ENCODE measurements at places on chromosomes 11 and 22.
A peak's percentile ranks its signal among the peaks of the same experiment; 100 is the strongest.

DNA sequence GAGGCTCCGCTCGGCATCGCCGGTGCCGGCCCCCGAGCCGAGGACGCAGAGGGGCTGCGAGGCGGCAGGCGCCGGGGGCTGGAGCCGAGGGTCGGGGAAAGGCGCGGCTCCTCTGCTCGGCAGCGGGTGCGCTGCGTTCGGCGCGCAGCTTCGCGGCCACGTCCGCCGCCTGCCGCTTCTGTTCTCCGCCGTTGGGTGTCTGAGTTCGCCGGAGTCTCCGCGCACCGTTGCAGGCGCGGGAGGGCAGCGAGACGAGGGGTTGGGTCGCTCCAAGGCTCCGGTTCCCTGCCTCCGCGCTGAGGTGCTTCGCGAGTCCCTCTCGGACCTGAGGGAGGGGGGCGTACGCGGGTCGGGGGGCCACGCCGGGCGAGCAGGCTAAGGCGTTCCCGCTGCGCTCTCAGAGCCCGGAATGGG lies 347 bp downstream of the MN1 start:
- DNase-seq: no peak
- no peaks in the 10 kb centered on the region for H3K36me3 ChIP-seq
- H3K4me1 ChIP-seq: 0 out of 2 replicates have a peak, but pooled peaks cover 4% of the 10 kb centered on the region
- no peak overlapping the region for H3K27ac ChIP-seq

DNA sequence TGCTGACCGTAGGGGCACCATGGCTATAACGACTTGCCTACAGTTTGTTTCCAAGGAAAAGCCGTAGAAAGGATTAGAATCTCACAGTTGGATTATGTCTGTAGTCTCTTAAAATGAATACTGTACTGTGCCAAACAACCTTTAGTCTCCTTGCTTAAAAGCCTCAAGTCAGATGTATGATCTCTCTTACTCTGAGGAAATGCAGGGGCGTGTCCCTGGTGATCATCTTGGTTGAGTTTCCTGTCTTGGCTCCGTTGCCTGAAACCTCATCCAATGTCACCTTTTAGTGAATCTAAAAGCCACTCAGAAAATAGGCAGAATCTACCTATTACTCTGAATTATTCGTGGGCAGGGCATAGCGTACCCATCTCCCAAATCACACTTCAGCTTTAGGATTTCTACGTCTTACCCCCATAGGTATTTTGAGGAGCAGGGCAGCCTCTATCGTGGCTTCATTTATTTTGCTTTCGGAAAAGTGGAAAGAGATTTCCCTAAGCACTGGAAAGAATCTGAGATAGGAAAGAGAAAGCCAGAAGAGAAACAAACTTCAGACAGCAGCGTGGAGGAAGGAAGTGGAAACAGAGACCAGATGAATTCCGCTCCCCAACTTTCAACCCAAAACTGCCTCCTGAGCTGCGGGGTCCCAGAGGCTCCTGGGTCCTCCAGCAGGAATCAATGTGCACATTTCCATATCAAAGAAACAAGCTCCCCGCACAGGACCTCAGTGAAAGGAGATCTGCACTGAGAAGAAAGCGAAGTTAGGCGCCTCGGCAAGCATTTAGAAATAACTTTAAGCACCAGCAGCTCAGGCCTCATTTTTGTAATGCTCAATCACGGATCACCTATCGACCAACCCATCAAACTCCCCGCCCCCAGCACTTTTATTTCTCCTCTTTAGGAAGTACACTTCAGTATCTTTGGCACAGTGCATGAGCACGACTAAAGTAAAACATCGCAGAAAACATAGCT lies 245.8 kb downstream of the ETS1 start:
- H3K4me1 ChIP-seq: no peaks in the 10 kb centered on the region
- no peak overlapping the region for H3K4me3 ChIP-seq
- H3K27ac ChIP-seq: no peak overlapping the region

DNA sequence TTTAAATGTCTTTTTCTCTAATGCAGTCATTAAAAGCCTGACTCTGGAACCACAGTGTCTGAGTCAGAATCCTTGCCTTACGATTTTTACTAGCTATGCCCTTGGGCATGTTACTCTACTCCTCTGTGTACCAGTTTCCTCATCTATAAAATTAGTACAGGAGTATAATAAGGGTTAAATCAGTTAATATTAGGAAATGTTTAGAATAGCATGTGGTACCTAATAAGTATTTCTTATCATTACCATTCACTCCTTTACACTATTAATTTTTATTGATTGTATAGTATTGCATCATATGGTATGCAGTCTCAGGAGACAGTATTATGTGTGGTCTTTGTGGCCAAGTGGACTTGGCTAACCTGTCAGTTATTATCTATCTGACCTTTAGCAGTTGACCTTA lies 68.2 kb downstream of the METTL15 start:
- H3K4me1 ChIP-seq: peaks cover 6% of the 10 kb centered on the region
- H3K36me3 ChIP-seq: no peaks in the 10 kb centered on the region
- H3K27me3 ChIP-seq: no peaks in the 10 kb centered on the region
- peak overlapping the region; percentile 44 for H3K27ac ChIP-seq

DNA sequence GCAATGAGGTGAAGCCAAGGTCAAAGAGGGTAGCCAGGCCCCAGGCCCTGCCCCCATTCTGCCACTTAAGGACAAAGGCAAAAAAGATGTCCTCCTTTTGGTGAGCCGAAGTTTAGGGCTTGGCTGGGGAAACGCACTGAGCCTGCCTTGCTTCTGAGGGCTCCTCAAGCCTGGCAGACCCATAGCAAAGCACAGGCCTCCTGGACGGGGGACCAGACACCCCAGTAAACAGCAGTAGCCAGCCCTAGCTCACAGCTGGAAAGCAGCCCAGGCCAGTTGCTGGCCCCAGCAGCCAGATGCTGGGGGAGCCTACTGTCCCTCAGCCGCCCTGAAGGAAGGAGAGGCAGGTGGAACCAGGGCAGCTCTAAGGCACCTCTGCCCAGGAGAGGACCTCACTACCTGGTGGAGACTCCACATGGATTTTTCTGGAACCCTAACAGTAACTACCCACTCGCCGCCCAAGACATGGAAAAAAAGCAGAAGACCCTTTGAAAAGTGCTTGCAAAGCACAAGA lies 3.8 kb upstream of the PYGM start:
- H3K27ac ChIP-seq: peak overlapping the region; percentile 46
- no peaks in the 10 kb centered on the region for H3K27me3 ChIP-seq
- H3K4me1 ChIP-seq: peaks cover 26% of the 10 kb centered on the region
- peaks cover 22% of the 10 kb centered on the region for H3K36me3 ChIP-seq

GRCh38 chr11:97087419-97087818 lies 697.6 kb downstream of the JRKL start:
- H3K27ac ChIP-seq: no peak overlapping the region
- no peak overlapping the region for H3K4me3 ChIP-seq
- H3K27me3 ChIP-seq: no peaks in the 10 kb centered on the region
- no peaks in the 10 kb centered on the region for H3K4me1 ChIP-seq
- H3K36me3 ChIP-seq: no peaks in the 10 kb centered on the region

DNA sequence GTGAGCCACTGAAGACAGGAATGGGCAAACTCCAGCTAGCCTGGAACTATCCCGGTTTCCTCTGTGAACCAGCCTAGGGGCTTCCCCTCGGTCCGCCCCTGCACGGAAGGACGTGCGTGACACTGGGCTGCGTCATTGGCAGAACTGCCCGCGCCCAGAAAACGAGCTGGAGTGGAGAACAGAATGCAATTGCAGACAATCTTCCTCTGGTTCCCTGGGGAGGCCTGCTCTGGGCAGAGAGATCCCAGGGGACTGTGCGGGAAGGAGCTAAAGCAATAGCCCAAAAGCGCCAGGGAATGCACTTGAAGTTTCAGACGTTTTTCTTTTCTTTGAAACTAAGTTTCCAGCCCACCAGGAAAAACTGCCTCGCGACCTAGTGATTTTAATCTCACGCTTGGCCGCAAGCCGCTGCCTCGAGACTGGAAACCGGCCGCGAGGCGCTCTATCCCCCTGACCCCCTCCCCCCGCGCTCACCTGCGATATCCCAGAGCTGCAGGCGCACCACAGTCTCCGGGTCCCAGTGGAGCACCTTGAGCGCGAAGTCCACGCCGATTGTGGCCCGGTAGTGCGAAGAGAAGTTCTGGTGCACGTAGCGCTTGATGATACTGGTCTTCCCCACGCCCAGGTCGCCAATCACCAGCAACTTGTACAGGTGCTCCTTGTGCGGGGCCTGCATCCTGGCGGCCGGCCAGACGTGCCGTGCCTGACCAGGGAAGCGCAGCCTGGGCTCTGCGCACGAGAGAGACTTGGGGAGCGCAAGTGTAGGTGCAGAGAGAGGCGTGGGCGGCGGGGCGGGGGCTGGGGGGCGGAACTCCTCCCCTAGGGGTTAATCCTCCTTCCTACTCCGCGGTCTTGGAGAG lies at the start of gene RAB38:
RAB38 (minus strand) TSS at position 735 of the 860 bp plus-strand sequence; CDS start at position 676, 59 bp downstream.
- H3K27me3 ChIP-seq: peaks cover 3% of the 10 kb centered on the region
- H3K36me3 ChIP-seq: peaks cover 3% of the 10 kb centered on the region
- no peak within 1 kb of the TSS for H3K27ac ChIP-seq
- H3K4me3 ChIP-seq: peak within 1 kb of the TSS; percentile 43
- DNase-seq: no peak

GRCh38 chr11:132125988-132126871 lies 755.8 kb downstream of the NTM start:
- no peak overlapping the region for H3K4me3 ChIP-seq
- no peaks in the 10 kb centered on the region for H3K4me1 ChIP-seq
- H3K27ac ChIP-seq: no peak overlapping the region
- no peak for DNase-seq

- H3K27me3 ChIP-seq: no peaks in the 10 kb centered on the region
- H3K4me1 ChIP-seq: peaks cover 6% of the 10 kb centered on the region
Measured at GRCh38 chr11:76799066-76799804, 16.1 kb downstream of the TSKU start.

- no peaks in the 10 kb centered on the region for H3K27me3 ChIP-seq
- DNase-seq: no peak
- H3K36me3 ChIP-seq: no peaks in the 10 kb centered on the region
- no peak overlapping the region for H3K4me3 ChIP-seq
Measured at GRCh38 chr22:50727678-50728522, 10.1 kb upstream of the ACR start.

All from Panc1 (cell line).